Spleen (tissue), 13 donors: ENCODE measurements at places on chromosomes 16 and 17. TPM values are rescaled to one million over a fixed set of nuclear protein-coding genes. Genes with fewer than 3 reads are reported as not detected.

The KRT28 gene
- not detected for total RNA-seq

The CCL4L2 gene
- total RNA-seq, result 21.2 TPM

The NPIPB13 gene
- total RNA-seq, result 11.1 TPM

The KCNJ2 gene
- 26.5 TPM for total RNA-seq

The CAPNS2 gene
- total RNA-seq, result not detected

The CACNA1H gene
- total RNA-seq, result 0.49 TPM

The CDC6 gene
- total RNA-seq, result 11.6 TPM

The CNP gene
- total RNA-seq, result 44.5 TPM

The G6PC1 gene
- total RNA-seq, result not detected

DNA sequence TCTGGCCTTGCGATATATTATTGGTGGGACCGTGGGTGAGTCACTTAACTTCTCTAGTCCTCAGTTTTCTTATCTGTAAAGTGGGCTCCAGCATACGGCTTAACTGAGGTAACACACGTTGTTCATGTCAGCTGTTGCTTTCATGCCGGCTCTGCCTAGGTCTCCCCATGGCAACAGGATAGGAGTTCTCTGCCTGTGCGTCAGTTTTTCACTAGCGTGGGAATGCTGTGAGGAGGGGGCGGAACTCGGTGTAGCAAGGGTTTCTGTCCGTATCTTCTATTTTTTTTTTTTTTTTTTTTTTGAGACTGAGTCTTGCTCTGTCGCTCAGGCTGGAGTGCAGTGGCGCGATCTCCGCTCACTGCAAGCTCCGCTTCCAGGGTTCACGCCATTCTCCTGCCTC lies 758.5 kb upstream of the RBFOX1 start:
- H3K36me3 ChIP-seq, result no peaks in the 10 kb centered on the region
- no peak overlapping the region for H3K4me3 ChIP-seq
- no peaks in the 10 kb centered on the region for H3K4me1 ChIP-seq
- H3K27ac ChIP-seq, result no peak overlapping the region

DNA sequence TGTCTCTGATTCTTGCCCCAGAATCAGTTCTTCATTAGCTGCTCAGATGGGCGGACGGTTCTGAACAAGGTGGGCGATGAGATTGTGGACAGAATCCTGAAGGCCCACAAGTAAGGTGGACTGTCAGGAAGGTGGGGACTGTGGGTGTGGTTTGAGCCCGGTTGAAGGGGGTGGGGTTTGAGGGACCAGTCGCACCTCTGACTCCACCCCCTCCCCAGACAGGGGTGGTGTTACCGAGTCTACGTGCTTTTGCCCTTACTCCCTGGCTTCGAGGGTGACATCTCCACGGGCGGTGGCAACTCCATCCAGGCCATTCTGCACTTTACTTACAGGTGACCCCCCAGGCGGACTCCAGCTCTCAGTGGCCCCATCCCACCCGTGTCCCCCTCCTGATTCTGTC lies 11.3 kb downstream of the PLD2 start:
- H3K4me1 ChIP-seq, result no peaks in the 10 kb centered on the region
- H3K36me3 ChIP-seq, result peaks cover 74% of the 10 kb centered on the region

- DNase-seq, result no peak
- H3K4me3 ChIP-seq, result no peak overlapping the region
- no peaks in the 10 kb centered on the region for H3K4me1 ChIP-seq
- no peak overlapping the region for H3K27ac ChIP-seq
- H3K36me3 ChIP-seq, result no peaks in the 10 kb centered on the region
Measured at GRCh38 chr17:60426596-60426995, 4.3 kb downstream of the CHCT1 start.

- no peak overlapping the region for H3K27ac ChIP-seq
- H3K27me3 ChIP-seq, result no peaks in the 10 kb centered on the region
- peaks cover 7% of the 10 kb centered on the region for H3K4me1 ChIP-seq
- no peaks in the 10 kb centered on the region for H3K36me3 ChIP-seq
- no peak overlapping the region for H3K4me3 ChIP-seq
Measured at GRCh38 chr17:57350266-57350665, 93.9 kb downstream of the MSI2 start.

GRCh38 chr17:43645765-43646481 lies 15.8 kb downstream of the MEOX1 start:
- DNase-seq, result peak; percentile 88
- H3K4me1 ChIP-seq, result peaks cover 42% of the 10 kb centered on the region
- no peaks in the 10 kb centered on the region for H3K36me3 ChIP-seq
- peak overlapping the region; percentile 11 for H3K4me3 ChIP-seq

GRCh38 chr16:69404275-69404805 lies 18.5 kb upstream of the TERF2 start:
- no peak for DNase-seq
- no peaks in the 10 kb centered on the region for H3K36me3 ChIP-seq
- H3K27ac ChIP-seq, result peak overlapping the region; percentile 43
- no peaks in the 10 kb centered on the region for H3K27me3 ChIP-seq
- H3K4me1 ChIP-seq, result no peaks in the 10 kb centered on the region

DNA sequence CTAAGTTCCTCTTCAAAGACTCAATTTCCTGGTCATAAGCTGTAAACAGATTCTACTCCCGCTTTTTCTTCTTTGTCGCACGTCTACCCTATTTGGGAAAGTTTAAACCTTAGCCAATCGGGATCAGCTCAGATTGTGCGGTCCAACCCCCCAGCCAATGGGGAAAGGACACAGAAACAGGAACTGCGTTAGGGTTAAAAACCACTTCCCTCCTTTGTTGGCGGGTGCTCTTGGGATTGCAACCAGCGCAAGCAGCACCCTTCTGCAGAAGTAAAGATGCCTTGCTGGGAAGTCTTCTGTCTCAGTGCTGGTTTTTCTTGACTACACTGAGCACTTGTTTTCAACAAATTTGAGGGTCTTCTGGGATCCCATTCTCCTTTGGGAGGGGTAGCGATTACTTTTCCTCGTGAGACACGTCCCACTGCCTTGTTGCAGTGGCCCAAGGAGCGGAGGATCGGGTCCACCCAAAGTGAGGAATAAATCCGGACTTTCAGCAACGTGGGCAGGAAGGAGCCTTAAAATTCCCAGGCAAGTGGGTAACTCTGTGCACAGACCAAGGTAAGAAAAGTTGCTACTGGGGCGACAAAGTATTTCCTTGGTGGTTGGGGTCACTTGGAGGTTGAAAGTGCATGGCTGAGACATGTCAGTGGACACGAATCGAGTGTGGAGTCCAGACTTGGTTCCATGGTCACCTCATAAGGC lies 1.0 kb upstream of the YPEL3 start:
- H3K27ac ChIP-seq, result peak overlapping the region; percentile 97
- H3K36me3 ChIP-seq, result no peaks in the 10 kb centered on the region
- DNase-seq, result no peak
- H3K27me3 ChIP-seq, result no peaks in the 10 kb centered on the region

DNA sequence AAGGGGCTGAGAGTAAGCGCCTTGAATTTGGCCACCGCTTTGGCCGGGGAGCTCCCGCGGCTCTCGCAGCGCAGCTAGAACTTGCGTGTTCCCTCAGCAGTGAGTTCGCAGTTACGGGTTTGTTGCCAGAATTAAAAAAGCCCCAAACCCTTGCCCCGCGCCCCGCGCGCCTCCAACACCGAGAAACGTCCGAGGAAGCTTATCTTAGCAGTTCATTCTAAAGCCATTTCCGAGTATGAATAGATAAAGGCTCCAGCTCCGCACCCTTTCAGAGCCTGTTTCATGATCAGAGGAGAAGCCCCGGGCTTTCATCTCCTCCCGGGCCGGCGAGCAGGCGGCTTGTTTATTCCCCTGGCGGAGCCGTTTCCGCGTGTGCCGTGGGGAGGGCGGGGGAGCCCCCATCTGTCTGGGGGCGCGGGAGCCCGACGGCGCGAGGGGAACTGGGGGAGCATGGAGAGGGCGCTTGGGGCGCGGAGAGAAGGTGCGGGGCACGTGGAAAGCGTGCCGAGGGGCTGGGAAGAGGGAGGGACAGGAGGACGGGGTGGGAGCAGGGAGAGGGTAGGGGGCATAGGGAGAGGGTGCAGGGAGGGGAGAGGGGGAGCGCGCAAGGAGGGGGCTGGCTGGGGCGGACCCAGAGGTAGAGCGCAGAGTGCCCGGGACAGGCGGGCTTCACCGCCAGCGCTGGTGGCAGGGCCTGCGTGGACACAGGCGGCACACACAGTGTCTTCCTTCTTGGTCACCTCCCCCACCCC lies 9.9 kb downstream of the TBX4 start:
- H3K4me1 ChIP-seq, result peaks cover 6% of the 10 kb centered on the region
- peak; percentile 64 for DNase-seq
- no peak overlapping the region for H3K27ac ChIP-seq
- H3K4me3 ChIP-seq, result no peak overlapping the region

GRCh38 chr16:70704586-70704985 lies 18.7 kb upstream of the MTSS2 start:
- peak overlapping the region; percentile 58 for H3K27ac ChIP-seq
- H3K36me3 ChIP-seq, result peaks cover 43% of the 10 kb centered on the region
- DNase-seq, result no peak
- no peak overlapping the region for H3K4me3 ChIP-seq
- peaks cover 22% of the 10 kb centered on the region for H3K4me1 ChIP-seq

DNA sequence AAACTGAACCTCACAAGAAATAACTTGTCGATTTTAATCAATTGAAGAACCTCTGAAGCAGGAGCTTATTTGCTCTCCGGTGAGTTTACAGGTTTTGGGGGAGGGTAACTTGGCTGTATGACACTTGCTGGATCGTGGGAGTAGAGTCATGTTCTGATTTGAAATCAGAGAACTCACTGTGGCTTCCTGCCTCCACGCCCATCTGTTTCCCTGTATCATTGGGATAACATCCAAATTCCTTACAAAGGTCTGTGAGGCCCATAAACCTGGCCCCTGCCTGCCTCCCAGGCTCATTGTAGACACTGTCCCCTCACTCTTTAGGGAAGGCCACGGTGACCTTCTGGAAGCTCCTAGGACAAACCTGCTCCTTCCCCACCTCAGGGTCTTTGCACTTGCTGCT lies 48.3 kb downstream of the C17orf67 start:
- H3K36me3 ChIP-seq, result no peaks in the 10 kb centered on the region
- peaks cover 8% of the 10 kb centered on the region for H3K4me1 ChIP-seq
- DNase-seq, result no peak
- no peak overlapping the region for H3K27ac ChIP-seq
- no peak overlapping the region for H3K4me3 ChIP-seq

- H3K4me1 ChIP-seq, result no peaks in the 10 kb centered on the region
- no peak overlapping the region for H3K27ac ChIP-seq
- peaks cover 77% of the 10 kb centered on the region for H3K36me3 ChIP-seq
- H3K4me3 ChIP-seq, result no peak overlapping the region
- no peaks in the 10 kb centered on the region for H3K27me3 ChIP-seq
- no peak for DNase-seq
Measured at GRCh38 chr17:82487910-82488309, 29.4 kb downstream of the NARF start.

DNA sequence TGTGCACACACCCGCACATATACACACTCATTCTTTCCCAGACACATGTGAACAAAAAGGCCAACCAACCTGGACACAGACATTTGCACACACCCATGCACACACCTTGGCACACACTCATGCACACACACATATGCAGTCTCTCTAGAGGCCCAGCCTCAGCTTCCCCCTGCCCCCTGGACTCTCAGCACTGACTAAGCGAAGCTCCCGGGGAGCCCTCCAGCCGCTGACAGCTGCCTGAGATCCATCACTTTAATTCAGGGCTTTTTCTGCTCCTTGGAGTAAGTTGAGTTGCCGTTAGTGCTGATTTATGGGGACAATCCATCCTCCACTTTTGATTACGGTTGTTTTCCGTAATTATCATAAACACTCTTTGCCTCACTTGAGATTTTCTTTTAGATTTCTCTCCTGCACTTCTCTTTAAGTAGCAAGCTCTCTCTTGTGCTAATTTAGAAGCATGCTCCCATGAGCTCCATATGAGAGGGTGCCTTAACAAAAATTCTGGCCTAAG lies 158.6 kb upstream of the CDC42EP4 start:
- DNase-seq, result no peak
- H3K27ac ChIP-seq, result no peak overlapping the region
- no peaks in the 10 kb centered on the region for H3K4me1 ChIP-seq
- no peaks in the 10 kb centered on the region for H3K36me3 ChIP-seq
- no peak overlapping the region for H3K4me3 ChIP-seq

DNA sequence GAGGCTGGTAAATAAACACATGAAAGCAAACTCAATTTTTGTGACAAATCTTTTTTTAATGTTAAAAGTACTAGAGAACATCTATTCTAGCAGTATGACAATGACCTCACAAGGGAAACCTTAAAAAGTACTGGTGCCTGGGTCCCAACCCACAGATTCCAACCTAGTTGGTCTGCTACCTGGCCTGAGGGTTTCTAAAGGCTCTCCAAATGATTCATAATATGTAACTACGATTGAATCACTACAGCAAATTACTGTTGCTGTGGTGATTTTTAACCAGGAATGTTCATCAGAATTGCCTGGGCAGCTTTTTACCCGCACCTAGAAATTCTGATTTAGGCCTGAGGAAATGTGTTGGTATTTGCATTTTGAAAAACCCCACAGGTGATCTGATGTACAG lies 26.1 kb downstream of the CDR2 start:
- H3K36me3 ChIP-seq, result peaks cover 28% of the 10 kb centered on the region
- no peak for DNase-seq
- no peak overlapping the region for H3K4me3 ChIP-seq
- no peak overlapping the region for H3K27ac ChIP-seq
- H3K4me1 ChIP-seq, result no peaks in the 10 kb centered on the region
- H3K27me3 ChIP-seq, result no peaks in the 10 kb centered on the region

DNA sequence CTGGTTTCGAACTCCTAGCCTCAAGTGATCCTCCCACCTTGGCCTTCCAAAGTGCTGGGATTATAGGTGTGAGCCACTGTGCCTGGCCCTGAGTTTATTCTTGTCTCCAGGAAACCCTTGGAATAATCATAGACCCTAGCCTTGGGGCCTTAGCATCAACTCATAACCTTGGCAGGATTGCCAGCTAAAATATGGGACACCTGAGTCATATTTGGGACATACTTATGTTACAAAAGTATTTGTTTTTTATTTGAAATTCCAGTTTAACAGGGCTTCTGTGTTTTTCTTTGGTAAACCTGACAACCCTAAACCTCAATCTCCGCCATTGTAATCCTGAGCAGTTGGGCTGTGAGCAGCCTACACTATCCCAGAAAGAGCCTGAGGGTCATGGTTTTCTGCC lies 28.6 kb upstream of the TNS4 start:
- peak; percentile 6 for DNase-seq
- H3K4me1 ChIP-seq, result peaks cover 17% of the 10 kb centered on the region
- no peak overlapping the region for H3K27ac ChIP-seq
- H3K27me3 ChIP-seq, result no peaks in the 10 kb centered on the region
- no peaks in the 10 kb centered on the region for H3K36me3 ChIP-seq

DNA sequence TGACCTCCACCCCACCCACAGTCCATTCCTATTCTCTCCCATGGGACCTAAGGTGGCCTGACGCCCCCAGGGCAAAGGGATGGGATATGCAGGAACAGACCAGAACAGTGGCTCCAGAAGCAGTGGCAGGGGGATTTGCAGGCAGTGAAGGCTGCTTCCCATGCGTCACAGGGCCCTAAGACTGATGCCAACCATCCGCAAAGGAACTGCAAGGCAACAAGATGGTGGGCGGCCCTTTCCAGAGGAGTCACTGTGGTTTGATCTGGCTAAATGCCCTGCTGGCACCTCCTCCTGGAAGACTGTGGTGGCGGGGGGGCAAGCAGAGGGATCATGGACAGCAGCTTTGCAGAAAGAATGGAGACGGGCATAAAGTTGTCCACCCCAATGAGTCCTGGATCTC lies 4.4 kb upstream of the SLC39A11 start:
- peaks cover 41% of the 10 kb centered on the region for H3K4me1 ChIP-seq
- H3K27me3 ChIP-seq, result no peaks in the 10 kb centered on the region
- peak overlapping the region; percentile 48 for H3K27ac ChIP-seq
- H3K4me3 ChIP-seq, result no peak overlapping the region

GRCh38 chr16:60641067-60641665 lies 1395.1 kb downstream of the CDH8 start:
- no peak overlapping the region for H3K27ac ChIP-seq
- H3K36me3 ChIP-seq, result no peaks in the 10 kb centered on the region
- no peaks in the 10 kb centered on the region for H3K27me3 ChIP-seq
- no peaks in the 10 kb centered on the region for H3K4me1 ChIP-seq
- DNase-seq, result no peak
